ENCODE measurements at places on chromosomes 6 and 20.
A peak's percentile ranks its signal among the peaks of the same experiment; 100 is the strongest.

GRCh38 chr6:112501705-112502104 lies 154.6 kb downstream of the RFPL4B start:
- DNase-seq, result peak; percentile 68

DNA sequence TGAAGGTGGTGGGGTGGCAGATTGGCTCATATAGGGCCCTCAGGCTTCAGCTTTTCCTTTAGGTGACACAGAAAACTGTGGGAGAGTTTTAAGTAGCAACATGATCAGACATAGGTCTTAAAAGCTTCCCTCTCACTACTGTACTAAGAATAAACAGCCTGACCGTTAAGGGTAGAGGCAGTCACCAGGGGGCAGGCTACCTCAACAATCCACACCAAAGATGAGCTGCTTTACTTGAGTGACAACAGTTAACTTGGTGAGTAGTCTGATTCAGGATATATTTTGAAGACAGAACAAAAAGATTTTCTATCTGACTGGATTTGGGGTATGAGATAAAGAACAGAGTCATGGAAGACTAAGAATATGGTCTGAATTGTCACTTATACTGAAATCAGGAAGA lies 193.1 kb upstream of the SHLD1 start:
- DNase-seq, result no peak

- DNase-seq, result no peak
These were observed 104.9 kb upstream of the PRDM1 start for GRCh38 chr6:105981002-105981887.

- DNase-seq, result no peak
These were observed 27.3 kb downstream of the RRBP1 start for GRCh38 chr20:17654649-17655285.

DNA sequence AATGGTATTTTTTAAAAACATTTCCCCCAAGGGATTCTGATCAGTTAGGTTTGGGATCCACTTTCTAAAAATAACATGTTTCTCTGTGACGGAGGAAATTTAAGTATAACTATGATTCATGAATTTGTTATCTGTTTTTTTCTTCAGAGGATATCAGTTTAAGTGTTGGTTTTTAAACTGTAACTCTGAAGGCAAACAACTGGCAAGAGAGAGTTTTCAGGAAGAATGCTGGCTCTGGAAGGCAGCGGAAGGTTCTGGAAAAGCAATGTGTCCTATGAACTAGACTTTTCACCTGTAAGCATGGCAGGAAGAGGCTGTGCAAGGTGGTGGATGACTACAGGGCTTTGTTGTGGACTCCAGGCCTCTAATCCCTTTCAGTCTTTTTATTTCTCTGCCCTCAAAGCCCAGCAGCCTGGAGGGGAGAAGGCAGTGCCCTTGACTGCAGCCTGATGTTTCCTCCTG lies 153.1 kb downstream of the GMPR start:
- no peak for DNase-seq

DNA sequence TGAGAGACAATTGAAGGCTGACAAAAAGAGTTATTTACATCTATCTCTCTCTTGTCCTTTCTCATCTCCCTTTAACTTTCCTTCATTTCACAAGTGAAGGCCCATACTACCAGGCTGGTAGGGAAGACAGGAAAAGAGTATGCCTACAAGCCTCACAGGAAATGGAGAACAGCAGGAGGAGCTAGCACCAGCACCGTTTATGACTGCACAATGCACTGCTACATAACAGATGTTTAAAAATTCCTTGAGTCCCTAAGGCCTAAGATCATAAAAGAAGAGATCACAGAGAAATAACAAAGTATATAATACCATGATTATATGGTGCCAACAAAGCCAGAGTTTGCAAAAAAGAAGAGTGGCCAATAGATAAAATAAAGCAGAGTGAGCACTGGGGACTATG lies 194.8 kb downstream of the UNC5CL start:
- DNase-seq, result no peak

GRCh38 chr20:36272547-36273220 lies 33.5 kb upstream of the DLGAP4 start:
- DNase-seq, result no peak

- peak; percentile 93 for DNase-seq
These were observed 9.5 kb upstream of the SFT2D1 start for GRCh38 chr6:166351715-166352285.

GRCh38 chr6:15905488-15906419 lies 223.1 kb upstream of the MYLIP start:
- DNase-seq, result no peak

- DNase-seq, result no peak
These were observed 567 bp upstream of the CTCFL start for GRCh38 chr20:57525328-57526086.

GRCh38 chr20:4134861-4135379 lies 119.6 kb upstream of the RNF24 start:
- no peak for DNase-seq

GRCh38 chr20:49983123-49983847 lies 505 bp downstream of the SNAI1 start:
- no peak for DNase-seq

- DNase-seq, result no peak
These were observed 320.8 kb downstream of the SOX4 start for GRCh38 chr6:21914121-21914973.

GRCh38 chr6:46894433-46894832 lies 27.3 kb downstream of the ADGRF5 start:
- DNase-seq, result no peak

- DNase-seq, result no peak
These were observed 112.3 kb upstream of the SYNDIG1 start for GRCh38 chr20:24357177-24357576.

DNA sequence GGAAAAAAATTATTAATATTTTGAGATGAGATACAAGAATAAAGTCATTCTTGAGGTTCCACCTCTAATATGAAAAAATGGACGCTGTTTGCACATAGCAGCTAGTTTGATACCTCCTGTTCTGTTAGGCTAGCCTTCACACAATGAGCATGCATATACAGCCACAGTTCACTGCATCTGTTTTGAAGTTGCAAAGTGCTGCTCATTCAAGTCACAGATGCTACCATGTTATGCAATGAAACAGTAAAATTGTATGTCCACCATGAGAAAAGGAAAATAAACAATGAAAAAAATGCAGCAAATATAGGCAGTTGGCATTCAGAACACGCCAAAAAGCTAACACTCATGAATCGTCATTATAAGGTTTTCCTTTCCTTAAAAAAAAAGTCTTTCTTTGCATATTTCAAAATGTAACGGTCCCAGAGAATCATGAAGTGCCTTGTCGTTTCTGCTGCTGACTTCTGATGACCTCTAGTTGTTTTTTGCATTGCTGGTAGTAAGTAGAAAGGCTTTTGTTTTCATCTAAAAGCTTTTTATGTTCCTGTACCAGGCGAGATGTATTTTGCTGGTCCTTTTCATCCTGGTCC lies 70.7 kb downstream of the MAP3K7 start:
- no peak for DNase-seq

DNA sequence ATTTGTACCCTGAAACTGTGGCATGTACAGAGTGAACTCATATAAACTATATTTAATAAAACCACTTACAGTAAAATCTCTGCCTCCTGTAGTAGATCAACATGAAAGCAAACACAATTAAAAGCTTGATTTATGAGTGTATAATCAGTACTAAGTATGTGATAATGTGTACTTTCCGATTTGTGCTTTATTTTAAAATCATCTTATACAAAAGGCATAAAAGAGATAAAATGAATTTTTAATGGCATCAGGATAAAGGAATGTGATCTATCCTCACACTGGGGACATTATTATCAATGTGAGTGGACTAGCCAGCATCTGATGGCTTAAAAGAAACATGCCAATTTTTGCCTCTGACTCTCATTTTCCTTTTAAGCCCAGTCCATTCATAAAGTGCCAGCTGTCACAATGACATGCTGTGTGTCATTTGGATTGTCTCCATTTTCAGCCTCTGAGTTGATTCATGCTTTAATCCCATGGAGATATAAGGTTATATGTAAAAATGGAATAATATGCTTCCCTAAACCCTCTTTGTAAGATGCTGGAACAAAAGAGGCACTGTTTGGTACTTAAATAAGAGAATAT lies 831.6 kb upstream of the EYS start:
- no peak for DNase-seq

DNA sequence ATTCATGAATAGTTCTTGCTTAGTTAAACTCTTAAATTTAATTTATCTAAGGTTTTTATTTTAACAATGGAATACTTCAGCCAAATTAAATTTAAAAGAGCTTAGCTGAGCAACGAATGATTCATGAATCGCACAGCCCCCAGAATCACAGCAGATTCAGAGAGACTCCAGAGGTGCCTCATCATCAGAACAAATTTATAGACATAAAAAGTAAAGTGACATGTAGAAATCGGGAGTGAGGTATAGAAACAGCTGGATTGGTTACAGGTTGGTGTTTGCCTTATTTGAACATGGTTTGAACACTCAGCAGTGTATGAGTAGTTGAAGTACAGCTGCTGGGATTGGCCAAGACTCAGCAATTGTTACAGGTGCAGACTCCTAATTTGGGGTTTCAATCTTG lies 132.7 kb upstream of the MAP3K4 start:
- no peak for DNase-seq

- DNase-seq, result no peak
These were observed 400.2 kb downstream of the QKI start for GRCh38 chr6:163814494-163815364.

GRCh38 chr20:59988141-59988540 lies 29.9 kb downstream of the CDH26 start:
- no peak for DNase-seq

GRCh38 chr6:132490478-132491204 lies 22.3 kb downstream of the STX7 start:
- DNase-seq, result no peak

- DNase-seq, result no peak
These were observed 228.0 kb upstream of the SYNDIG1 start for GRCh38 chr20:24241466-24241865.
